ENCODE measurements at places on chromosomes 13 and 19.

DNA sequence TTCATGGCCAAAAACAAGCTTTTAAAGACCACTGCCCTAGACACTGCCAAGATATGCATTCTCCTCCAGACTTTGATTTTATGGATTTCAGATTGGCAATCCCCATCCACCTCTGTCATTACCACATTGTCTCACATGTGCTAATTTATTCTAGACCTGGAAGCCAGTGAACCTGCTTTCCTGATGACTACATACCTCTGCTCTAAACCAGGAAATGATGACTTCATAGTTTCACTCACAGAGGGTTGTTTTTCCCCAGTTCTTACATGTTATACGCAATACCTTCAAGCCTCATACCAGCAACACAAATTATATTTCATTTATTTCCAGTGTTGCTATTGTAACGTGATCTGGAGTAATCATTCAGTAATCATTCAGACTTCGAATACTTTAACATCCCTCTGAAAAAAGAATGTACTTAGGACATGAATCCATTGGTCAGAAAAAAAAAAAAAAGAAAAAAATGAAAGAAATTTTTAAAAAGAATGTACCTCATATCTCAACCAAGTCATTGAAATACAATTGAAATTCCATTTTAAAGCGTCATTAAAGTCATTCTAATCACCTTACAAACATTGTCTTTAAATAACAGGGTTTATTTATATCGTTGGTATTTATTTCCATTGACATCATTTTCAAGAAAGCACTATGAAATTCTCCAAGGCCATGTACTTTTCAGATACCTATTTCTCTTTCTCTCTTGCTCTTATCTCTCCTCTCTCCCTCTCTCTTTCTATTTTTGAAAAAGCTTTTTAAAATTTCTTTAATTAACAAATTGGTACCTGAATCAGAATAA is 33.4 kb upstream of the KLF5 start:
- DNase-seq: no peak

DNA sequence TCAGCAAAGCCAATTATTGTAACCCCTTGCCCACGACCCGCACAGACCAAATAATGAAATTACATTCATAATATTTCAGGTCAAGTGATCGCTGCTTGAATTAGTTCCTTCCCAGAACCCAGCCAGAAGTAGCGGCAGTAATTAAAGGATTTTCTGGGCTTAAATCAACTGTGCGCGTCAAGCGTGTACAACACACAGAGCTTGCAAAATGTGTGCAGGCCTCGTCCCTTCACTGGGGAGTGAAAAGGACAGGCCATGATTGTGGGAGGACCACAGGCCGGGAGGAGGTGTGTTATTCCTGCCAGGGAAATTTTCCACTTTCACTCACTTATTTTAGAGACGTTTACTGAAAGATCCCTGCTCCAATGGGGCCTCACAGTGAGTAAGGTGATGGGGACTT is 84.9 kb downstream of the CHST8 start:
- no peak for DNase-seq

DNA sequence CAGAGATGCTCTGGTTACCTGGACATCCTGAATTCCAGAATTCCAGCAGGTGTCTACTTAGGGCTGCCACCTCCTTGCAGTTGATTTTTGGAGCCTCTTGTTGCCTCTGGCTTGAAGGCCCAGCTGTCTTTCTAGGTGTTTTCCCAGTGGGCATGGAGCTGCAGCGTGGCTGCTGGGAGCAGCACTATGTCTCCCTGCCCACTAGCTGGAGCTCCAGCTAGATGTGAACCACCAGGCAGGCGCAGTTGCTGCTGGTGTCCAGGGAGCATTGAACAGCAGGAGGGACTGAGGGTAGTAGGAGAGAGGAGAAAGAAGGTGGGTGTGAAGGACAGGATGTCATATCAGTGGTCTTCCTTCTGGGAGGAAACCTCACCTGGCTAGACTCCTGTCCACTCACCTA is 9.9 kb upstream of the SELENOW start:
- no peak for DNase-seq

DNA sequence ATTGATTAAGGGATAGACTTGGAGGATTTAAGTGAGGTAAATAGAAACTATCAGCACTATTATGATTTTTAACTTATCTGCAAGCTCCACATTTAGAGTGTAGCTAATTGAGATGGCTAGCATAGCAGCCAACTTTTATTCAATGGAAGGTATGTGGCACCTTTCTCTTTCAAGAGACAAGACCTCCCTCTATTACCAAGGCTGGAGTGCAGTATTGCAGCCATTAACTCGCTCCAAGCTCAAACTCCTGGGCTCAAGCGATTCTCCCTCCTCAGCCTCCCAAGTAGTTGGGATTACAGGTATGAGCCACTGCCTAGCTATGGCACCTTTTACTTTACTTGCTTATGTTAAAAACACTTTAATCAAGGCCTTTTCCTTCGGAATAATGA is 8.2 kb downstream of the TPT1 start:
- no peak for DNase-seq

GRCh38 chr13:23751195-23751594 is 138.0 kb downstream of the MIPEP start:
- no peak for DNase-seq

DNA sequence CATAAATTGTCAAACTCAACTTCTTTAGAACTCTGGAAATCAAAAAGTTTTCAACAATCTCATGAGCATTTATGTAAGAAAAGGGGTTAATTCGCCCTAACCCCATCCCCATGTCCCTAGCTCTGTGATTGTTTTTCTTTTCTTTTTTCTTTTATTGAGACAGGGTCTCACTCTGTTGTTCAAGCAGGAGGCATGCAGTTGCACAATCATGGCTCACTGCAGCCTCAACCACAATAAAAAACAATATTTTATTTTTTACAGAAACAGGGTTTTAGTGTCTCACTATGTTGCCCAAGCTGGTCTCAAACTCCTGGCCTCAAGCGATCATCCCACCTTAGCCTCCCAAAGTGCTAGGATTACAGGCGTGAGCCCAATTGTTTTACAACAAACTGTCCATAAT is 16.7 kb downstream of the VWA8 start:
- DNase-seq: no peak

GRCh38 chr13:90933097-90933826 is 414.2 kb upstream of the MIR17HG start:
- no peak for DNase-seq

- no peak for DNase-seq
Observed at GRCh38 chr19:6744381-6745301, 5.2 kb downstream of the TRIP10 start.

- no peak for DNase-seq
Observed at GRCh38 chr19:1284293-1284978, 1.2 kb upstream of the EFNA2 start.

- DNase-seq: no peak
Observed at GRCh38 chr19:28019371-28019770, 1193.6 kb downstream of the UQCRFS1 start.

DNA sequence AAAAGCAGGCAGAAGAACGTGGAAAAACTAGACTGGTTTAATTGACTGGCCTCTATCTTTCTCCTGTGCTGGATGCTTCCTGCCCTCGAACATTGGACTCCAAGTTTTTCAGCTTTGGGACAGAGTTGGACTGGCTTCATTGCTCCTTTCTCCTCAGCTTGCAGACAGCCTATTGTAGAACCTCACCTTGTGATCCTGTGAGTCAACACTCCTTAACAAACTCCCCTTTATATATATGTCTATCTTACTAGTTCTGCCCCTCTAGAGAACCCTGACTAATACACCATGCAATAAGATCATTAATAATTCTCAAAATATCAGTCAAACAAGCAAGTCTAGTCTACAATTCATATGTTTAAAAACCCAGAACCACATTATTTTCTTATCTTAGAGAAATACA is 662.4 kb downstream of the TBC1D4 start:
- DNase-seq: no peak

- DNase-seq: no peak
Observed at GRCh38 chr19:21607449-21607848, 102.0 kb downstream of the ZNF429 start.

- no peak for DNase-seq
Observed at GRCh38 chr19:5337708-5338655, 2.6 kb downstream of the PTPRS start.

DNA sequence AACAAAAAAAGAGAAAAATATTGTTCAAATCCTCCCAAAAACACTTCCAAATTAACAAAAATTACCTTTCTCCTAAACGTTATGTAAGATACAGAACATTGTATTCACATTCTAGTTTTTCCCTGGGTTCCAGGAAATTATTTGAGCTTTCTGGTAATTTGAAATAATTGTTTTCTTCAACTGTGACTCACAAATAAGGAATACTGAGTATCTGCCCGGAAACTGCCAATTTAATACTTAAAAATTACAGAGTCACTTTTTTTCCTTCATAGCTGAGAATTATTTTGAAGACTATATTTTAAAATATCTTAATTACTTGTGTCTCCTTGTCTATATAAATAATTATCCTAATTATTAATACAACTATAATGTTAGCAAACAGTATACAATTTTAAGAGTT is 709.0 kb upstream of the ARGLU1 start:
- DNase-seq: no peak

GRCh38 chr13:81686877-81687276 is 1346.0 kb upstream of the SPRY2 start:
- DNase-seq: no peak

DNA sequence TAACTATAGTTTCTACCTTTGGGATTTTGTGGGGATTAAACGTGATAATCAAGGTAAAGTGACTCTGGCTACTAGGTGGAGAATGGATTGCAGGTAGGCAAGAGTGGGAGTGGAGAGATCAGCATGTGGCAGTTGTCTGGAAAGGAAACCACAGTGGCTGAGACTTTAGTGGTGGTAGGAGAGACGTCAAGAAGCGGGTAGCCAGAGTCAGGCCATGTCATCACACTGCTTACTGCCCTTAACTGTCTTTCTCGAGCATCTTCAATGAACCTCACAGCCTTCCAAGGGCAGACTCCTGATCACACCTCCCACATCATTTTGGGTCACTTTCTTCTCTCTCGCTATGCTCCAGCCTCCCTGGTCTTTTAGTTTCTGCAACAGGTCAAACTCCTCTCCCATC is 28.6 kb upstream of the MBNL2 start:
- DNase-seq: no peak

DNA sequence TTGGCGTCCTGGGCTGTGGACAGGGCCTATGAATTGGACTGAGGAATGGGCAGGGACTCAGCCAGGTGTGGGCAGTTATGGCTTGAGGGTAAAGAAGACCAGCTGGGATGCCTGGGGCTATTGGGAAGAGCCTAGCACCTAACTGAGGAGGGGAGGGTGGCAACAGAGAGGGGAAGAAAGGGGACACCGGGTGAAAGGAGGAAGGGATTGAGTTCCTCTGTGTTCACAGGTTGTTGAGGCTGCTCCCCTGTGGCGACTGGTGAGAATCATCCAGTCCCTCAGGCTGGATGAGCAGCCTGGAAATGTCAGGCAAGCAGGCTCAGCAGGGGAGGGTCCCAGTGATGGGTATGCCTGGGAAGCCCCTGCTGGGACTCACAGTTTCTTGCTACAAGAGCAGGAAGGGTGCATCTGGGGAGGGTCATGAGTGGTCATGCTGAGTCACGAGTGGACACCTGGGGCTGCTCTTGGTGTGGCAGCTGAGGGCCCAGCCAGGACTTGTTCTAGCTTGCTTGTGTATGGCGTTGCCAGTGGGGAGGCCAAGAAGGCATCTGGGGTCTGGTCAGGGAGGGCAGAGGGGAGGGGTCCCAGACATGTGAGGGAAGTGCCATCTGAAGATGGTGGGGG is 1.4 kb downstream of the ZNF324 start:
- no peak for DNase-seq

GRCh38 chr13:106981051-106981450 is 413.1 kb upstream of the ARGLU1 start:
- no peak for DNase-seq

- no peak for DNase-seq
Observed at GRCh38 chr19:35796645-35797542, 15.8 kb downstream of the PRODH2 start.

- no peak for DNase-seq
Observed at GRCh38 chr19:49422407-49423070, 702 bp downstream of the PTH2 start.

DNA sequence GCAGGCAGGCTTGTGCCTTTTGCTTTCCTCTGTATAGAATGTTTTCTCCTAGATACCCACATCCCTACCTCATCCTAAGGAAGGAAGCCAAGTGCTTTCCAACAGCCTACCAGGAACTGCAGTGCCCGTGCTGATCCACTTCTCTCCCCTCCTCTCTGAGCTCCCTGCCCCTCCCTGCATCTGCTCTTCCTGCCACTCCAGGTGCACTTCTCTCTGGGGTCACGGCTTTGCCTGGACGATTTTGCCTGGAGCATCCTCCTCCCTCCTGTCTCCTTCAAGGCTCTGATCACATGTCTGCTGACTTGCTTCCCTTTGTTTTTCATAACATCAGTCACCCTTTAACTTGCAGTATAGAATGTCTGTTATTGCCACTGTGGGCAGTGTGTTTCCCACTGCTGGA is 34.7 kb upstream of the IRS2 start:
- DNase-seq: no peak

GRCh38 chr19:58553799-58554493 is 959 bp downstream of the CHMP2A start:
- no peak for DNase-seq

- DNase-seq: no peak
Observed at GRCh38 chr19:11356074-11356397, 804 bp downstream of the PLPPR2 start.

DNA sequence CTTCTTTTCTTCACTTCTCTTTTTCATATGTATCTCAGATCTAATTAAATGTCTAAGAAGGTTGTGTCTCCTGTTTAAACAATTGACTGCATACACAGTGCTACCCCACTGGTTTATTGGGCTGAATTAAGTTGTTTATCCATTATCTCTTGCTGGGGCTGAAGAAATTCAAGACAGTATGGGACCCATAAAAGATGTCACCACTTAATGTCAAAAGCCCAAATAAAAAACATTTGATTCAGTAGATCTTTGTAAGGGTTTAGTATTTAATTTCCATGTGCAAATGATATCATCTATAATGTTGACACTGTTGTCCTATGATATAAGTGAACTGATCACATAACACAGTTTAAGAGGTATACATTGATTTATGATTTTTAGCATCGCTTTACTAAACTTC is 1431.9 kb upstream of the PCDH20 start:
- DNase-seq: no peak

DNA sequence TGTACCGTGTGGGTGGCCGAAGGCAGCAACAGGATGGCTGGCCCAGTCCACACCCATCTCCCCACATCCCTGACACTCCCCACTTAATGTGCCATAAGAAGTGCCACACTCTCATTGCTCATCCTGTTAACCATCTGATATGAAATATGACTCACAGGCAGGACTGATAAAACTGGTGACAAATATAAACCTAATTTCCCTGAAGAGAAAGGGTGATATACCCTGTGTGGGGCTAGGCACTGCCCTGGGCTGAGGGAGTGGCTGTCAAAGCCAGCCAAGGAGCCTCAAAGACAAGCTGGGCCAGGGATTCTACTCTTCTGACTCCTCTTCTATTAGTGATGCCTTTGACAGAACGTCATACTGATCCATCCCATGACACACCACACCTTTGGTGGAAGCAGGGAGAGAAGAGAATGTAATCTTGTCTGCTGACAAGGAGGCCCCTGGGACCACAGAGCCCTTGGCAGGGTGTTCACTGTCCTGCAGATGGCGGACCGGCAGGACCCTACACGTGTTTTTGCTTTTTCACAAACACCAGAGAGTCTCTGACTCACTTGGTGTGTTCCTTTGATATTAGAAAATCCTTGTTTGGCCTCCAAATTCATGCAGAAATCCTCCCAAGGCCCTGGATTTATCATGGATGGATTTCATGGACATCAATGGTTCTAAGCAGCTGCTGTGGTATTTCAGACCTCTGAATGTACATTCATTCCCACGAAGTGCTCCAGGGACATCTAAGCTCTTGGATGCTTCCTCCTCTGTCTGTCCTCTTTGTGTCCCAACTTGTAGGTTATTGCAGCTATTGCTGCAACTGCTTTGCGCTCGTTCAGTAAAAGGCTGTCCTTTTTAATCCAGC is 98.0 kb upstream of the WASF3 start:
- DNase-seq: no peak

All from GM12891 (cell line).